Lung microvascular endothelial cell (primary cell): ENCODE measurements at places on chromosomes 3 and 15. TPM values are rescaled to one million over a fixed set of nuclear protein-coding genes. Genes with fewer than 3 reads are reported as not detected.

DNA sequence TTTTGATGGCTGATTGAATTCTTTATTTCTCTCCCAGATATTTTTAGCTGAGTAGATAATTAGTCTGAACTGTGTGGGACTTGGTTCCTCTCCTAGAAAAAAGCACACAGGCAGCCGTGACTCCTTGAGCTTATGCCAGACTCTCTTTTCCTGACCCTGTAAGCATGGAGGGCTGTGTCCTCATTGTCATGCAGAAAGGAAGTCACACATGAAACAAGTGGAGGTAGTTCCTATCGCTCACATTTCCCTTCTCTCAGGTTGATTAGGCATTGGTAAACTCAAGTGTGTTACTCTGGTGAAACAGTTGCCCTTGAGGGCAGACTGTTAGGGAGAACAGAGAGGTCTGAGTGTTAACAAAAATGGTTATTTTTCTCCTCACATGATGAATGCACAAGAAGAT, 6.3 kb upstream of the RTP4 start:
- no peak for DNase-seq

DNA sequence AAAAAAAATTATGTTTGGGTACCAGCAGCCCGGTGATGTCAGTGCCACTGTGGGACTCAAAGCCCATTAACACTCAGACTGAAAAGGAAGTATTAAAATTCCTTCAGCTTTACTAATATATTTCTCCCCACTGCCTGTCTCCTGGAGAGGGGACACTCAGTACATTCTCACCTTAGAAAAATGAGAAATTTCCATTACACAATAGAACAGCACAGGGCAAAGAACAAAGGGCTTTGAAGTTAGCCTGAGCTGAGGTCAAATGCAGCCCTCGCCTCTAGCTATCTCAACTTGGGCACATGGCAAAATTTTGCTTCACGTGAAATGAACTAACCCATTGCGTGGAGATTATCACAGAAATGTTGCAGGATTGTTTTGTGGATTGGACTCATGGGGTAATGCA, 80.8 kb downstream of the RARB start:
- no peak for DNase-seq

DNA sequence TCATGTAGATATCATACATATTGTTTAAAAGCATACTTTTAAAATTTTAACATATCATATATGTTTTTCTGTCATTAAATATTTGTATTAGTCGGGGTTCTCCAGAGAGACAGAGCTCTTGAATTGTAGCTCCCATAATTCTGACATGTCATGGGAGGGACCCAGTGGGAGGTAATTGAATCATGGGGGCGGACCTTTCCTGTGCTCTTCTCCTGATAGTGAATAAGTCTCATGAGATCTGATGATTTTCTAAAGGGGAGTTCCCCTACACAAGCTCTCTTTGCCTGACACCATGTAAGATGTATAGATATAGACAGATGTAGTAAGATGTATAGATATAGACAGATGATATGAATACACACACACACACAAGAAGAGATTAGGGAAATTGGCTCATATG, 161.2 kb upstream of the ABI3BP start:
- no peak for DNase-seq

GRCh38 chr3:111577798-111578685, 17.1 kb downstream of the ZBED2 start:
- peak; percentile 59 for DNase-seq

Gene CPNE9
- under 0.01 TPM in 1 of 2 replicates, not detected in the other for total RNA-seq

DNA sequence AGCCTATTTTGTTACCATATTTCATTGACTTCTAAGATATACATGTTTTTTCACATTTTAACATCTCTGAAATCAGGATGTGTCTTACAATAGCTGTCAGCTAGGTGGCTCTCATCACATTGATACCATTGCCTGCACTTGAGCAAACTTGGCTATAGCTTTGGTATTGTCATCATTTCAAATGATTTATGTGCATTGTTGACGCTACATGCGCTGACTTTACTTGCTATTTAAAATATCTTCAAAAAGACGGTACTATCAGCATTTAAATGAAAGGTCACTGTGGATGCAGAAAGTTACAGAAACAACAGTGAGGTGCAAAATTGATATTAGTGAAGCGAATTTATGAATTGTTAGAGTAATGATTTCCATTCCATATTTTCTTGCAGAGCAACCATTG, 54.0 kb upstream of the ABHD2 start:
- DNase-seq = peak; percentile 36

- no peak for DNase-seq
These were observed 647.6 kb upstream of the DPPA4 start for GRCh38 chr3:109984976-109985375.

- DNase-seq = no peak
These were observed 113.5 kb upstream of the BHLHE40 start for GRCh38 chr3:4865714-4866113.

GRCh38 chr3:130693314-130693713, 53.3 kb downstream of the PIK3R4 start:
- no peak for DNase-seq

Gene IQCF5
- total RNA-seq = not detected in 2 replicates

GRCh38 chr3:78569804-78570203, 1198.0 kb downstream of the ROBO1 start:
- DNase-seq = no peak

DNA sequence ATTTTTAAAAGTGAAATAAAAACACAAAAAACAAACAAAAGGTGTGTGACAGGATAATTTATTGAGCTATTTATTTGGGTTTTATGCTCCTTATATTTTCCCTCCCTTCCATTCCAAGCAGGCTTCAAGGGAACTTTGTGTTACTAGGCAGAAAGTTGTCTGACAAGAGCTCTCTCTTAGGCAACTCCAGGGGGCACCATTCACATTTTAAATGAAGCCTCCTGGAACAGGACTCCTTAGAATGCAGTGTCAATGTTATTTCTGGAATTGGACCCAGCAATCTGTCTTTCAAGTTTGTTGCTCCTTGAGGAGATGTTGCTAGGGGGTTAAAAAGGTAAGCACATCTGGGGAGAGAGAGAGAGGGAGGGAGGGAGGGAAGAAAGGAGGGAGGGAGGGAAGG, 5.4 kb upstream of the RFX7 start:
- DNase-seq = peak; percentile 67

- DNase-seq = peak; percentile 87
These were observed 337.1 kb upstream of the LRRFIP2 start for GRCh38 chr3:37511463-37511920.
